ENCODE measurements at places on chromosomes 5 and 9.

DNA sequence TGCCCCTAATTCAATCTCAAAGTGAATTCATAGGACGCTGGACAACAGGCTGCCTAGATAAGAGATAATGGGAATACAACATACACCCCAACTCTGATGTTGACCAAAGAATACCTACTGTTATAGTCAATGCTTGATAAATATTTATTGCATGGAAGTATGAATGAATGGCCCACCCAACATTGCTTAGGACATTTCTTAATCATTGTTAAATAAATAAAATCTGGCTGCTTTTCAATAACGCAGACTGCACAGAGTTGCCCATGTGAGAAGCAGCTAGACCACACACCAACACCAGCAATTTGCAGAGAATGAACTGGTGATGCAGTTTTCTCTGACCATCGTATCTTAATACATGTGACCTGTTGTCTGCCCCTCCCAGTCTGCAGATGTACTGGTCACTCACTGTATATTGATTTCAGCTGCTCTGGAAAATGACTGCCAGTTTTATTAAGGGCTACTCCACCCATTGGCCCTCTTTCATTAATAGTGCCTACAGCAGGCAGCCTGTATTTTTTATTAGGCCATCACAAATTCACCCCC is 236.2 kb upstream of the WWC1 start:
- DNase-seq, result no peak

DNA sequence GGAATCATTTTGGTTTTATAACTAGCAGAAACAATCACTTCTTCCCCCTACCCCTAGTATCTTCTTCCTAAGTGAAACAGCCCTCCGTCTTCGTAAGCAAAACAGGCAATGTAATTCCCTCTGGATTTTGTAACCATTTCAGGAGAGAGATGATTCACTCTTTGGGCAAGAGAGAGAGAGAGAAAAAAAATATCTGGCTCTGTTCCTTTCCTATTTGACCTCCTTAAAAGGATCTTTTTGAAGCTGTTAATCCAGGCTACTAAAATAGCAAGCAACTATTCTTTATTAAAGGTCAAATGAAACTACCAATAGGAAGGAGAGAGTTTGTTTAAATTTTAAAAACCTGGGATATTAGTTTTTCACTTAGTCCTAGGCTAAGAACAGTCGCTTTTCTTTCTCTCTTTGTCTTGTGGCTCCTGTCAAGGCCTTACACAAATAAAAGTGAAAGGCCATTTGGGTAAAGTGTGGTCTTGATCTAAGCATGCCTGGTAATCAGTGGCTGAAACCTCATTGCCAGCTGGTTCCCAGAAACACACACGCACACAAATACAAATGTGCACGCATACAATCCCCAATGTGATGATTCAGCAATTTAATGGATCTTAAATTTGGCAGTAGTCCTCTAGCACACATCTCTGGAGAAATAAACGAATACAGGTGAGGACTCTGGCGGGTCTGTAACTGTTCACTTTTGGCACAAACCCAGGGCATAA is 70.2 kb downstream of the PRUNE2 start:
- DNase-seq, result no peak

- DNase-seq, result no peak
Observed at GRCh38 chr5:160044967-160045366, 36.0 kb downstream of the TTC1 start.

DNA sequence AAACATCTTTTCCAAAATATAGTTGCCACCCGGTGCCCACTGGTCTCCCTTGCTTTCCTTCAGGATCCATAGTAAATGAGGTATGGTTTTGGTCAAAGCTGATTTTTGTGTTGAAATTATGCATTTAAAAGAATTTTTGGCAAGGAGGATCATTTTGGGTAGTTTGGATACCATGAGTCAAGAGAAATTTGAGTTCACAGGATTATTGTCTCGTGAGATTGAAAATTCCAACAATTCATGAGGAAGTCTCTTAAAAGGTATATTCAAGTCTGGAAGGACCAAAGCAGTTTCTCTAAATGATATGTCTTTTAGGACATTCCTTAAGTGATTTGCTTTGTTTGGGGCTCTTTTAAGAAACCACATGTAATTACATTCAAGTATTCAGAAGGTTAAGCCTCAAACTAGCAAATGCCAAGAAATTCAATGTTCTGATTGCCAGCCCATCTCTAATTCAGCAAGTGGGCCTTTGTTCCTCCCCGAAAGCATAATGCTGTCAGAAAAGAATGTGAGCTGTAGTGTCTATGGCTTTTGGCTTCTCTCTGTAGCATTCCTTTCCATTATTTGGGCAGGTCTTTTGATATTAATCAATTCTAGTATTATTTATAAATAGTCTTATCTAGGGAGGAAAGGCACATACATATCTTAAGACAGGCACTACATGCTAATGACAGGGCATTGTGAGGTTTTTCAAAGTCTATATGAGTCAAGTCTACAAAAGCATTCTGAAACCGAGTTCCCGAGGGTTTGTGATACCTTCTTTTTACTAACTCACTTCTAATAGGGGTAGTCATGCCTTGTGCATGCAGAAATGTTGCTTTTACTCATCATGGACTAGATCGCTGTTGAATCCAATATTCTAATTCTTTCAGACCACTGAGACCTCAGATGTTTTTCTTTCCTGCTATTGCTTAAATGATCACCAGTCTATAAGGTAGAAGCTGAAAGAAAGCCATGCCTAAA is 453.9 kb downstream of the ENC1 start:
- DNase-seq, result no peak

DNA sequence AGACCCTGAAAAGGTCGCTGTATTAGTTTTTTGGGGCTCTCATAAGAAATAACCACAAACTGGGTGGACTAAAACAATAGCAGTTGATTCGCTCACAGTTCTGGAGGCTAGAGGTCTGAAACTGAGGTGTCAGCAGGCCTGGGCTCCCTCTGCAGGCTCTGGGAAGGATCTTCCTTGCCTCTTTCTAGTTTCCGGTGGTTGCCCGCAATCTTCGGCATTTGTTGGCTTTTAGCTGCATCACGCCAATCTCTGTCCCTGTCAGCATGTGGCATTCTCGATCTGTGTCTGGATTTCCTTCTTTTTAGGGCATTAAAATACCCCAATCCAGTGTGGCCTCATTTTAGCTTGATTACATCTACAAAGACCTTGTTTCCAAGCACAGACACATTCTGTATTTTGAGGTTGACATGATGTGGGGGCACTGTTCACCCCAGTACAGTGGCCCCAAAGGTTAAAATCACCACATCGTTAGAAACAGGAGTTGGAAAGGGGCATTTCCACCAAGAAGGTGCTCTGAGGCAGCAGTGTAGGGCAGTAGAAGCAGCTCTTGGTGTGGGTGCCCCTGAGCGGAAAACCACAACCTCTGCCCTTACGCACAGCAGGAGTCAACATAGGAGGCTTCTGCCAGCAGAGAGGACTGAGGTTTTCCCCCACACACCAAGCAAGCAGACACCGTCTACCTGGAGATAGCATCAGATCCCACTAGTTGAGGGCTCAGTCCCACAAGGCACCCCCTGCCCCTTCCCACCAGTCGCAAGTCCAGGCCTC is 13.5 kb downstream of the ZNF79 start:
- DNase-seq, result no peak

DNA sequence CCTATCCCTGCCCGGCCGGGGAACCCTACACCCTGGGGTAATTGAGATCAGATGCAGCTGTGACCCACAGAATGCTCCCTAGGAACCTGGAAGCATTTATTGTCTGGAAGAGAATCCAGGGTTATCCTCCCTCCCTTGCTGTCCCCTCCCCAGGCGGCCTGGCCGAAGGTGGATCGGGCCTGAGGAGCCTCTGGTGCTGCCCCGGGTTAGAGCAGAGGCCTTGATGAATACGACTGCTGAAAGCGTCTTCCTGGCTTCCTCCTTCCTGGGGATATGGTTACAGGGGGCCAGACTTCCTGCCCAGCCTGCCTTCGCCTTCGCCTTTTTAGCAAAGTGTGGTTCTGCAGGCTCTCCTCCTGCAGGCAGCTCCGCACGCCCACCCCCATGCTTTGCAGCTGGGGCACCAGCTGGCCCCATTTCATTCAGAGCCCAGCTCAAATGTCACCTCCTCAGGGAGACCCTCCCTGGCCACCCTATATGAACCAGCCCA is 22.5 kb upstream of the PTGS1 start:
- no peak for DNase-seq

- DNase-seq, result no peak
Observed at GRCh38 chr5:65482736-65483545, 1.2 kb upstream of the ADAMTS6 start.

- DNase-seq, result no peak
Observed at GRCh38 chr5:133742431-133742988, 130.2 kb upstream of the FSTL4 start.

DNA sequence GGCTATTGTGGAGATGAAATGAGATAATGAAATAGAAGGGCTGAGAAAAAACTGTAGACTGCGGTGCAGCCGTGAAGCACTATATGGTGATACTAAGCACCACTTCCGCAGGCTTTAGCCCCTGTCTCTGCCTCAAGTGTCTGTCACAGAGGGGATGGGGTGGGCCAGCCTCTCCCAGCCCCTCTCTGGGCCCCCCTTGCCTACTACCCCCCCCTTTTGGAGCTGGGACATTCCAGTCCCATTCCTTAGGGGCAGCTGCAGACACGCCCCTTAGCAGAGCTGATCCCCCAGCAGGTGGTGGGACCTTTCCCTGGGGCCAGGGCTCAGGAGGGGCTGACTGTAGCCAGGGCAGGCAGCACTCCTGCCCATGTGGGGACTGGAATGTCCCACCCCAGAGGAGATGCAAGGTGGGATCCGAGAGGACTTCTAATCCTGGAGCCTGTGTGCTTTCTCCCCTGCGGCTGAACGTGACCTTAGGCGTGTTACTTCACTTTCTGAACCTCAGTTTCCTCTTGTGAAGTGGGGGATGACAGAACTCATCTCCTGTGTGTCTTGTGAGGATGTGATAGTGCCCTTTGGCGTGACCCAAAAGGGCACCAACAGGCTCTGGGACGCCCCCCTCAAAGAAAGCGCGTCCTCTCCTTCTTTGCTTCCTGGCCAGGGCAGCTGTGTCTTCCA is 1.9 kb downstream of the N4BP3 start:
- DNase-seq, result no peak

DNA sequence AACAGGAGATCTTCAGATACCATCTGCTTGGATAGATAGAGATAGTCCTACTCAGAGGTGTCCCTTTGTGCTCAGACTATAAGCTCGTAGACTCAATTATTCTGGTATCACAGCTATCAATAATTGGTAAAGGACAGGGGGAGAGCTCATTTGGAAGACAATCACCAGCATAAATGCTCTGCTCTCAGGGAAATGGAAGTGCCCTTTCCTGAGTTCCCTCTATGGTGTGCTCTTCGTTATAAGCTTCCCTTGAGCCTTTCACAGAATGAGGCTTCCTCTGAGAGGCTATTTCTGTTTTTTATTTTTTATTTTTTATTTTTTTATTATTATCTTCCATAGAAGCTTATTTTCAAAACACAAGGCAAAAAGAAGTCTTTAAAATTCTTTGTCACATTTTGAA is 1155.7 kb upstream of the DMAC1 start:
- DNase-seq, result no peak

DNA sequence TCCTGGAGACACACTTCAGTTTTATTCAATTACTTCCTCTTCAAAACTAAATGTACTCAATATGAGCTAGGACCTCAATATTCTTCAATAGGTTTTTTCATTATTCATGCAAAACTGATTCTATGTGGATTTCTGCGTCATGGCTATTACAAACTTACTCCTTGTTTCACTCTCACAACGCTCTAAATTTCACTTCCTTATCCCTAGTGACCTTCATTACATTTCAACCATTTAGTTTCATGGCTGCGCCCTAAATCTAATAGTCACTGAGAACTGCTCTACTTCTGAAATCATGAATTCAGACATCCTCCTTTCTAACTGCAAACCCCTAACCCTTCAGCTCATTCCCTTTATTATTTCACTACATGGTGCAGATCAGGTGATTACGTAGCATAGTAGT is 93.9 kb downstream of the SLC25A46 start:
- no peak for DNase-seq

- no peak for DNase-seq
Observed at GRCh38 chr9:78393340-78393739, 96.4 kb downstream of the PSAT1 start.

GRCh38 chr5:76674330-76675066 is 41.4 kb upstream of the F2R start:
- no peak for DNase-seq

- no peak for DNase-seq
Observed at GRCh38 chr5:60447488-60447920, 252.5 kb downstream of the DEPDC1B start.

DNA sequence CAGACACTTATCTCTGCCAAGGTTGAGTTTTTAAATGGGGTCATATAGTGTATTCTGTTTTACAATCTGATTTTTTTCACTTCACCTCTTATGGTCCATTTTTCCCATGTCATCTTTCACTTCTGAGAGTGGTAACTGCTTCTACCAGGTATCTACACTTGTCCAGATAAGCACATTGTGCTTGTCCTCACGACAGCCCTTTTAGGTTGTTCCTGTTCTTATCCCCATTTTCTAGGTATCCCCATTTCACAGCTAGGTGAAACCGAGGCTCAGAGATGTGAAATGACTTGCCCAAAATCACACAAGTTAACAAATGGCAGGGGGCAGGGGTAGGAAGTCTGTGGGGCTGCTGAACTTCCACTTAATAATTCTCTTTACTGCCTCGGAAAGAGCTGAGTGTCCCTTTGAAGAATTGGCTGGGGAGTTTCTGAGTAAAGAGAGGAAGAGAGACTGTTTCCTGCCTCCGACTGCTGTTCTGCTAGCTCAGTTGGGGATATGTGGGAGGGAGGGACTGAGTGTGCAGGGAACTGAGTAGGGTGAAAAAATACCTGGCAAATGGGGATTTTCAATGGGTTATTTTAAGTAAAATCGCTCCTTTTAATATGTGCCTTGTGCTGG is 255.4 kb downstream of the GRIA1 start:
- DNase-seq, result no peak
